AML-193 (cell line): ENCODE measurements at places on chromosomes 1 and 21.

- DNase-seq = no peak
These were observed 123.9 kb downstream of the LHX4 start for GRCh38 chr1:180353945-180354344.

GRCh38 chr1:160628799-160629263 is 18.0 kb downstream of the SLAMF1 start:
- DNase-seq = no peak

DNA sequence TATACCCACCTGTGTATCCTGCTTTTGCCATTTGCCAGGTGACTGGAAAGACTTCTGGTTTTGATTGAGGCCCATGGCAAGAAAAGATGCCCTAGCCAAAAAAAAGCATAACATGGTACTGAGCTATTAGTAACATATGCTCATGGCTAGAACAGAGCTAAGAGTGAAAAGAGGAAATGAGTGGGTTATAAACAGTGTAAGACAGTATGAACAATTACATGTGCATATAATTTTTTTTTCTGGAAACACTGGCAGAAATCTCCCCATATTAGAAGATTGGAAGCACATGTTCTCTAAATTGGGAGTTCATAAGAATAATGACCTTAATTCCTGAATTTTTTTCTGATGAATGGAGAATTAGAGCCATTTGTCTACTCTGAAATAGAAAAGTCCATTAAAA is 41.2 kb upstream of the PDC start:
- DNase-seq = no peak

GRCh38 chr1:25549273-25550154 is 6.1 kb downstream of the LDLRAP1 start:
- DNase-seq = peak; percentile 76

DNA sequence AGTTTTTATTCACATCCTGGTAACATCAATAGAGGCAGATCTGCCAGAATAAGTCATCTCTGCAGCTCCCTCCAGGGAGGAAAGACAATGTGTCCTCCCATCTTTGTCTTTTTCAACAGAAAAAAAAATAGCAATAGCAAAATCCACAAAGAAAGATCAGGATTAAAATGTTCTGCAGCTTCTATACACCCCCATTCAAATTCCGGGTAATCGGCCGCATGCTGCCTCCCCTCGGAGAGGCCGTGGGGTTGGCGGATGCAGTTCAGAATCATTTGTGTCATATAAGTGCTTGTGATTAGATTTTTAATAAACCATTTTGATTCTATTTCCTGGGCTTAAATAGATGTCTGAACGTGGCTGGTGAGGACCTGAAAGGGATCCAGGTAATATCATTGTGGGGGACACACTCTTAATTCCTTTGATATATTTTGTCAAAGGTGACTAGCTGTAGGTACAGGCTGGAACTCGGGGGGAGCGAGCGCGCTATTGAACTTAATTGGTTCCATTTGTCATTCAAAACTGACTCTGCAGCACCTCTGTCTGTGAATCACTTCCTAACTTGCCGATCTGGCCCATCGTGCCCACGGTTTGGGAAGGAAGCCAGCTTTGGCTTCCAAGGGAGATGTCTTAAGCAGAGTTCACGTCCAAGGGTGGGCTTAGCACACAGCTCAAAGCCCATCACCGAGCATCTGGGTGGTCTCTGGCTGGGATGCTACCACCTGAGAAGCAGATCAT is 85.6 kb upstream of the ARHGEF16 start:
- DNase-seq = no peak

GRCh38 chr1:52268372-52268771 is 97.6 kb downstream of the CC2D1B start:
- DNase-seq = no peak

DNA sequence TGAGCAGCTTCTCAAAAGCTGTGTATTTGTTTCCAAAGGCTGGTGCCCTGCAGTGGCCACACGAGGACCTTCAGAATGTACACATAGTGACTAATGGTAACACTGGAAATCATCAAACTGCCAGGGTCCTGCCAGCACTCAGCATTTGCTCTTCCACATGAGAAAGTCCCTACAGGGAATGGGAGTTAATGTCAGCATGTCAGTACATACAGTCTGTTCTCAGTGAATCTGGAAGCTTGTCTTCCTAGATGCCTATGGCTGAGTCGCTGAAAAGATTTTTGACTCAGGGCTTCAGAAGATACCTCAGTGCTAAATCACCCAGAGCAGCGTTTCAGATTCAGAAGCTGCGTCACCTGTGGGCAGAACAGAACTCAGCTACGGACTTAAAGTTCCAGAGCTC is 108.2 kb downstream of the CDC7 start:
- no peak for DNase-seq

DNA sequence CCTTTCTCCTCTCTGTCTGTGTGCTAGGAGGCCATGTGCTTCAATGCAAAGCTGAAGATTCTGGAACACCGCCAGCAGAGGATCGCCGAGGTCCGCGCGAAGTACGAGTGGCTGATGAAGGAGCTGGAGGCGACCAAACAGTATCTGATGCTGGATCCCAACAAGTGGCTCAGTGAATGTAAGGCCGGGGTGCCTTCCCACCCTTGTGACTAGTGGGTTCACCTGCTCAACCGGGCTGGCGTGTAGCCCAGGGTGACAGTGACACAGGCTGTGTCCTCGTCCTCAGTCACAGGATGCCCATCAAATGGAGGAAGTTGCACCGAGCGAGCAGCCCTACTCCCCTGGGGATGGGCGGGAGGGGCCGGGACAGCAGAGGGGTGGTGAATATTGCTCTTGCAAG is 544.1 kb downstream of the KIF26B start:
- no peak for DNase-seq

- DNase-seq = no peak
These were observed 79.2 kb downstream of the SCCPDH start for GRCh38 chr1:246803373-246803772.

GRCh38 chr21:39881661-39882060 is 14.4 kb downstream of the PCP4 start:
- DNase-seq = no peak

GRCh38 chr1:187383366-187383765 is 554.6 kb downstream of the PLA2G4A start:
- no peak for DNase-seq

- no peak for DNase-seq
These were observed 56.9 kb upstream of the ATP2B4 start for GRCh38 chr1:203569490-203570318.

DNA sequence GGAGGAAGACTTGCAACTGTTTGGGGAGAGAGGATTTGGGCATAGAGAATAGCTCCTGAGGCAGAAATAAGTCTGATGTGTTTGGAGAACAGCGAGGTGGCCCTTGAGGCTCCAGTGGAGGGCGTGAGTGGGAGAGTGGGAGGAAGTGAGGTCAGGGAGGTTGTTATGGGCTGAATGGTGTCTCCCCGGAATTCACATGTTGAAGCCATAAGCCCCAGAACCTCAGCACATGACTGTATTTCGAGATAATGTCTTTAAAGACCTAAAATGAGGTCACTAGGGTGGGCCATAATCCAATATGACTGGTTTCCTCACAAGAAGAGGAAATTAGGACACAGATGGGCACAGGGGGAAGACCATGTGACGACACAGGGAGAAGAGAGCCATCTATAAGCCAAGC is 17.9 kb upstream of the APP start:
- no peak for DNase-seq

DNA sequence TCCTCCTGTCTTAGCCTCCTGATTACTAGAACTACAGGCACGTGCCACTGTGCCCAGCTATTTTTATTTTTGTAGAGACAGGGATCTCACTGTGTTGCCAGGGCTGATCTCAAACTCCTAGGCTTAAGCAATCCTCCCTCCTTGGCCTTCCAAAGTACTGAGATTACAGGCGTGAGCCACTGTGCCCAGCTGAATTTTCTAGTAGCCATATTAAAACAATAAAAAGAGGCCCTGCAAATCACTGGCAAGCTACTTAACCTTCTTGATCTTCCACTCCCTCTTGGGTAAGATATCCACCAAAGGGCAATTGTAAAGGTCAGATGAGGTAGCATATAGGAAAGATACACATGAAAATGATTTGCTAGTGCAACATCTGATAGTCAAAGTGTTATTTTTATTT is 65.6 kb upstream of the SRSF10 start:
- DNase-seq = no peak

GRCh38 chr1:102191723-102192122 is 195.0 kb upstream of the OLFM3 start:
- peak; percentile 15 for DNase-seq

DNA sequence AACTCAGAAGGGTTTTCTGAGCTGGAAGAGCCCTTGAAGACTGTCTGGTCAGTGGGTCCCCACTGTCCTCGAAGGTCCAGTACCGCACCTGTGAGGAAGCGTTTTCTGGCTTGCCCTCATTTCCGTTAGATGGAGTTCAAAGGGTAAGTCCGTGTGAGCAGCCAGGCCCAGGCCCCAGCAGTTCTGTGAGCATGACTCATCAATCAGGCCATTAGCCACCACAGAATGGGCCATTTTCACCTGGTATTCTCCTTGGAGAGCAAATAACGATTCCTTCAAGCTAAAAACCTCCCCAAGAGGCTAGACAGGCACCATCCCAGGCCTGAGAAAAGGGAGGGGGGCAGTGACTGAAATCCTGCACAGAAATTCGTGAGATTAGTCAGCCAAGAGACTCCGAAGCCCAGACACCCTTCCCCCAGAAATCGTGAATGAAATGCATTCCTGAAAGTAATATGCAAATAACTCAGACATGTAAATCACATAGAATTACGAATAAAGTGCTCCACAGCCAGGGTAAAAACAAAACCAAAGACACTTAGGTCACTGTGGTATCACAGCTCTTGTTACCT is 66.0 kb downstream of the BCAR3 start:
- no peak for DNase-seq

DNA sequence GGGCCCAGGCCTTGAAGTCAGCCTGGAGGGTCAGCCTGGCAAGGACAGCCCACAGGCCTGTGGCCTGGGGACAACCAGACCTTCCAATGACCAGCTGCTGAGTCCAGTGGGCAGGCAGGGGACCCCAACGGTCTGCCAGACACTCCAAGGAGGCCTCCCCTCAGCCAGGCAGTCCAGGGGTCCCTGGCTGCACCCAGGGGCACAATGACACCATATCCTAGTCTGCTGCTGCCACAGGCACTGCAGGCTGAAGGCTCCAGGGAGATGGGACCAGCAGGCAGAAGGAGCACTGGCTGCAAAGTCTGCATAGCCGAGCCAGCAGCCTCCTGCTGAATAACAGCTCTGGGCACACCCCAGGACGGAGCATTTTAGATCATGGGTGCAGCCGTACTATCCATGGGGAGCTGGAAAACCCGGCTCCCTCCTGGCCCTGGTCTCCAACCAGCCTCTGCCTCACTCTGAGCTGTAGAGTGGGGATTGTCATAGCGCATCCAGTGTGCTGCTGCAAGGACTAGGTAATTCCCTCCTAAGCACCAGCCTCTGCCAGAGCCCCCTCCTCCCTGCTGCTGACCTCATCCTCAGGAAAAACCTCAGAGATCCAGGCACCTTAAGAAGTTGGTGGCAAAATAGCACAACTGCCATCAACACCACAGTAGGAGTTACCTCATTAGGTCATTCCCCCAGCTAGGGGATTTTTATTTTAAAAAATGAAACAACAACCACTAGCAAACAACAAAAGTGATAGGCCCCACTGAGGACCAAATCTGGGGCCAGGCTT is 4.8 kb upstream of the LAPTM5 start:
- no peak for DNase-seq

DNA sequence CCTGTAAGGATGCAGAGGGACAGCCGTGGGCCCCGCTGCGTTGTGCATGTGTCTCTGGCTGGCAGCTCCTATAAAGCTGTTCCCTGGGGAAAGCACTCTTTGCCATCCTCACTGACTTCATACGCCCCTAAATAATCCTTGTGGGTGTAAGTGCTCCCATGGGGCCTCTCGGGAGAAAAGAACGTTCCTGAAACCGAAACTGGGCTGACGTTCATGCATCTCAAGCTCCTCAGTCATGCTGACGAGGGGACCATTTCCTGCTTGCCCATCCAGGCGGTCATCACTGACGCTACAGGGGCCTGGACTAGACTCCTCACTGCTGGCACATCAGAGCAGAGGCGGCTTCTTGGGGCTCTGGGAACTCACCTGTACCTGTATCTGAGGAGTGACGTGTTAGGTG is 73.1 kb upstream of the USP24 start:
- no peak for DNase-seq

GRCh38 chr1:57235730-57236510 is 187.9 kb downstream of the DAB1 start:
- no peak for DNase-seq

DNA sequence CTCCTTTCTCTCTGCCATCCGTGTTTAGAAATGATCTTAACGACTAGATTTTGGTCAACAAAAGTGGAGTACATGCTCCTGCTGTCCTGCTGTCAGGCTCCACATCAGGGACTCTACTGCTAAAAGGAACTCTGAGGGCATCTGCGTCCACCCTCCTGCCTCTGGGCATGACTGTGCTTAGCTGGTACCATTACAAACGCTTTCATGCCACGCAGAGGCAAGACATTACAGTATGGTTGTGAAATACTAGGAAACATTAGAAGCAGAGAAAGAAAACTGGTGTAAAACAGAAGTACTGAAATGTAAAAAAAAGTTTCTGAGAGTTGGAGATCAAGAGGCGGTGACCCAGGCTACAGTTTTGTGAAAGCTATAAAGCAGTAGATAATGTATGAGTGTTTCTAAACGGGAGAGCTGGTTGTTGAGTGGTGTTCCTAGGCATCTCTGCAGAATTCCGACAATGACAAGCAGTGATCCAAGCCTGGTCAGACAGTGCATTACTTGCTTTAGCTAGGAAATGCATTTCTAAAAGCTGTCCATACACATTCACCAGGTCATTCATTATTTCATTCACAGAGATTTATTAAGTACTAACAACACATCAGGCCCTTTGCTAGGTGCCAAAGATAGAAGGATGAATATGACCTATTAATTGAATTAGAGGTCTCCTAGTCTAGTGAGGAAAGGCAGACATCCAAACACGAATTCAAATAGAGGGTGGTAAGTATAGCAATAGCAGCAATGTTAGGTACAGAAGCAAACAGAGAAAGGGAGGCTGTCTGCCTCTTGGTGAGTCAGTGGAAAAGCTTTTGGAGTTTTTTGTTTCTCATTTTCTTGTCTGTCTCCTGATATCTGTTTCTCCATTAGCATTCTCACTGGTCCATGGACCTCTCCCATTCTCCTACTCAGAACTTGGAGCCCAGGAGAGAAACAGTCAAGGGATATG is 401.9 kb downstream of the LMO4 start:
- no peak for DNase-seq

DNA sequence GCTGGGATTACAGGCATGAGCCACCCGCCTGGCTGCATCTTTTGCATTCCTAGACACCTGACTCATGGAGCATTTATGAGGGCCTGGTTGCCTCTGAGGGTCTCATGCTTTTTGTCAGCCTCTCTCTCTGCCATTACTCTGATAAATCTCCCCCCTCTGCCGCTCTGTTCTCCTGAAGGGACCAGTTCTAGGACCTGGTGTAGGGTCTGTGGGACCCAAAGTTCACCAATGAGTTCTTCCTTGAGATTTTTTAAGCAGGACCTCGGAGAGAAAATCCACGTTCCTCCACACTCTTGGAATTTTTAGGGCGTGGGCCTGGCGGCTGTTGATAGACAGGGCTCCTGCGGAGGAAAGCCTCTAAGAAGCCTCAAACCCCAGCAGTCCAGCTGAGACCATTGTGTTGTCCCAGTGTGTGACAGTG is 91.9 kb upstream of the ERRFI1 start:
- DNase-seq = no peak

- no peak for DNase-seq
These were observed 9.9 kb upstream of the TDRD10 start for GRCh38 chr1:154492115-154492514.
